T-cell (primary cell): ENCODE measurements at places on chromosomes 11 and 22. TPM values are rescaled to one million over a fixed set of nuclear protein-coding genes. Genes with fewer than 3 reads are reported as not detected.

DNA sequence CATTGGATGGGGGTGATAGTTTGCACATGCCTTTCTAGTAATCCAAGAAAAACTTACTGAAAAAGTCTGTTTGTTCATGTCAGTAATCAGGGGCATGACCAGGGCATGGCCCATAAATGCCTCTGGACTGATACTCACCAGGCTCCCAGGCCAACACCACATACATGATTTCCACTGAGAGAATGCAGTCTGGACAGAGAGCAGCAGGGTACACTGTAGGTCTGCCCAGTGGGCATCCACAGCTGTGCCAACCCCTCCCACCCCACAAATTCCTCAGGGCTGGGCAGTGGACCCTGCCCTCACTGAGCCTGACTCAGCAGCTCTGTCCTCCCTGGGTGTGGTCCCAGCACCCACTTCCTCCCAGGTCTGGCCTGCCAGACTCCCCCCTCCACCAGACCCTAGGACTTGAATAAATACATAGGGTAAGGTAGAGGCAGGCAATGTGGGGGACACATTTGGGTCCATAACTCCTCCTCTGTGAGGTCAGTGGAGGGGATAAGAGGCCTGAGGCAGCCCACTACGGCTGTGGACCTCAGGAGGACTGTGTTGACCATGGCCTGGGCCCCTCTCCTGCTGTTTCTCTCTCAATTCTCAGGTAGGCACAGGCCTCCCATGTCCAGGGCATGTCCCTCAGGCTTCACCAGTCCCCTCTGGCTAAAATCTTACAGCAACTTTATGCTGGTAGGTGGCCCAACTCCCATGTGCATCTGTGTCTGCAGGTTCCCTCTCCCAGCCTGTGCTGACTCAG is 92.2 kb upstream of the TOP3B start:
- DNase-seq = no peak

Gene CREB3L1
- total RNA-seq = not detected

- no peak for DNase-seq
These were observed 8.4 kb downstream of the UVRAG start for GRCh38 chr11:75823415-75823814.

Gene LRRC32
- total RNA-seq = 0.79 TPM

Gene PIWIL4
- 1.4 TPM for total RNA-seq

DNA sequence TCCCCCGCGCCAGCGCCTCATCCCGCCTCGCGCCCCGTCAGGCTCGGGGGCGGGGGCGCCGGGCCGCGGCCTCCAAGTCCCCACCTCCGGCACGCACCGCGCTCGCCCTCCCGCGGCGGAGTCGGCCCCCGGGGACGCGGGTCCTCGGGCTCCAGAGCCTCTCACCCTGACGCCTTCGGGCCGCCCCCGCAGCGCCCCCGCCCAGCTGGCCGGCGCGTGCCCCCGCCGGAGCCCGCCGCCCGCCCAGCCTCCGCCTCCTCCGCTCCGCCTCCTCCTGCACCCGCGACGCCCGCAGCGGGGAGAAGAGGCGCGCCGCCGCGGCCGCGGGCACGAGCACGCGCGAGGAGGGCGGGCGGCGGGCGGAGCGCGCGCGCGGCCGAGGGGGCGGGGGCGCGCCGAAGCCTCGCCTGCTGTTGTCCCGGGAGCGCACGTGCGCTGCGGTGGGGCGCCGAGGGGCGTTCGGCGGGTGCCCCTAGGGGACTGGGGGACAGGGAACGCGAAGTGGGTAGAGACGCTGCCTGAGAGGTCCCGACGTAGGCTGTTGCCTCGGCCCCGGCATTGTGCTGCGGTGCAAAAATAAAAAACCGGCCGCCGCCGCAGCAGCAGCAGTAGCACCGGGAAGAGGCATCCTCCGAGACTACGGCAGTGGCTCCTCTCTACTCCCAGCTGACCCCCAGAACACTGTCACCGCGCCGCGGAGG is 87.4 kb upstream of the ARHGAP32 start:
- DNase-seq = peak; percentile 76

Gene DGCR2
- 71.5 TPM for total RNA-seq

DNA sequence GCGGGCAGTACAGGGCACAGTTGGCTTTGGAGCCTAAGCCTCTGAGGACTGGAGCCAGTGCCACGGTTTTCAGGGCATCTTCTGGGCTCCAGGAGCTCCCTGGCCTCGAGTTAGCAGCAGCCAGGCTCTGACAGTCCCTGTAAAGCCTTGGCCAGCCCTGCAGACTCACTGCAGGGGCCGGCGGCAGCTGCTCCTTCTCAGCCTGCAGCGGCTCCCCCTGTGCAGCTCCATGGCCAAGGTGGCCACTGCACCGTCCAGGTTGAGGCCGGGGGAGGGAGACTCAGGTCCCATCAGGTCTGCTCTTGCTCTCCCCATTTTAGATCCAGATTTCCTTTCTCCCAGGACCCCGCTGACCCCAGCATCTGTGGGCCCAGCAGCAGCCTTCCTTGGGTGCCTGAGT is 1461.1 kb downstream of the BRD1 start:
- DNase-seq = no peak

- no peak for DNase-seq
These were observed 40.1 kb upstream of the CTSC start for GRCh38 chr11:88377646-88378045.

DNA sequence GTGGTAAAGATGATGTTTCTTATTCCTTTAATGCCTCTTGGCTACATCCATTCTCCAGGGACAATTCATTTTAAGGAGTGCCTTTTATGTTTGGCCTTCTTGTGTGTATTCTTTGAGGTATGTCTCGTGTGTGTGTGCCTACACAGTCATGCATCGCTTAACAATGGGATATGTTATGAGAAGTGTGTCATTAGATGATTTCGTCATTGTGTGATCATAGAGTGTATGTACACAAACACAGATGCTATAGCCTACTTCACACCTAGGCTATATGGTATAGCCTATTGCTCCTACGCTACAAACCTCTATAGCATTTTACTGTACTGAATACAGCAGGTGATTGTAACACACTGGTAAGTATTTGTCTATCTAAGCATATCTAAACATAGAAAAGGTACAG is 23.0 kb downstream of the ZNF202 start:
- DNase-seq = no peak

Gene KCNJ4
- total RNA-seq = not detected

DNA sequence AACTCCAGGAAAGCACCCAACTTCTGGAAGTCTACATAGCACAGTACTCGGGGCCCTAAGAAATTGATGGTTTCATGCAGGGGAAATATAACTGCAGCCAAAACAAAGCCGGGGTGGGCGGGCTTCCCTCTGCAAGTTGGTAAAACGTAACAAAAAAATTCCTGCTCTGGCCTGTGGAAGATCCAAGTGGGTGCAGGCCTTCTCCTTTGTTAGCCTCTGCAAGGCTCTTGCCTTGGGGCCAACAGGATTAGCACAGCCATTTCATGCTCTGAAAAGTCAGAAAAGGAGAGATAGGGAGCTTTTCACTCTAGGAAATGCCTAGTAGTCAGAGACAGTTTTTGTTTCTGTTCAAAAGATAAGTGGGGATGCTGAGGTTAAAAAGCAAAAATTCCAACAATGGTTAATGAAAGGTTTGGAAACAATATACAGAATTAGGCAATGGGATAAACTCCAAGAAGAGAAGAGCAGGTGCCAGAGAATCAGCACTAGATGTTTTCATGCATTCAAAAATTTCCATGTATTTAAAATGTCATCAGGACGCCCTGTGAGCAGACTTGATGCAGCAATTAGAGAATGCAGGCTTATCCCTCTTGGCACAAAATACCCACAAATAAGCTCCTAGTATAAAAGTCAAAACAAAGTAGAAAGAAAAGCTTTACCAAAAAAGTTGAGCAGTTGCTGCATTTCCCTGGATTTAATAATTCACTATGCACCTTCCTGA is 72.3 kb upstream of the CHRM4 start:
- no peak for DNase-seq

Gene FADD
- total RNA-seq = 50.8 TPM

Gene OR5AR1
- total RNA-seq = not detected
